ENCODE measurements at places on chromosomes 6 and 20.

- H3K27ac ChIP-seq: peak overlapping the region; percentile 42
- DNase-seq: no peak
- H3K36me3 ChIP-seq: peaks cover 5% of the 10 kb centered on the region
- peaks cover 38% of the 10 kb centered on the region for H3K4me1 ChIP-seq
- no peaks in the 10 kb centered on the region for H3K27me3 ChIP-seq
Measured at GRCh38 chr6:87213364-87213763, 58.0 kb downstream of the ZNF292 start.

DNA sequence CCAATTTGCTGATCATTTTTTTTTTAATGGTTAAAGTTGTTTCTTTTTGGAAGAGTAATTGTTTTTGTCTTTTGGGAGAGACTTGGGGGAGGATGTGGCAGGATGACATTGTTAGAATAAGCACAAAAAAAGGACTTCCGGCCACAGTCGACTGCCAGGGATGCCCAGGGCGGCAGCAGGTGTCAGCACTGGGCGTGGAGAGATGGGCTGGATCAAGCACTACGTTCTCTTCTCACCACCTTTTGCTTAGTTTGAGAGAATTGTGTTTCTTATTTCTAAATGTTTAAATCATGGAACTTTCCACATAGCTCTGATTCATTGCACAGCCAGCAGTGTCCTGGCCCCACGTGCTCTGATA is 104.6 kb upstream of the FRMD1 start:
- no peak overlapping the region for H3K27ac ChIP-seq
- no peaks in the 10 kb centered on the region for H3K4me1 ChIP-seq
- no peak for DNase-seq
- no peak overlapping the region for H3K4me3 ChIP-seq

DNA sequence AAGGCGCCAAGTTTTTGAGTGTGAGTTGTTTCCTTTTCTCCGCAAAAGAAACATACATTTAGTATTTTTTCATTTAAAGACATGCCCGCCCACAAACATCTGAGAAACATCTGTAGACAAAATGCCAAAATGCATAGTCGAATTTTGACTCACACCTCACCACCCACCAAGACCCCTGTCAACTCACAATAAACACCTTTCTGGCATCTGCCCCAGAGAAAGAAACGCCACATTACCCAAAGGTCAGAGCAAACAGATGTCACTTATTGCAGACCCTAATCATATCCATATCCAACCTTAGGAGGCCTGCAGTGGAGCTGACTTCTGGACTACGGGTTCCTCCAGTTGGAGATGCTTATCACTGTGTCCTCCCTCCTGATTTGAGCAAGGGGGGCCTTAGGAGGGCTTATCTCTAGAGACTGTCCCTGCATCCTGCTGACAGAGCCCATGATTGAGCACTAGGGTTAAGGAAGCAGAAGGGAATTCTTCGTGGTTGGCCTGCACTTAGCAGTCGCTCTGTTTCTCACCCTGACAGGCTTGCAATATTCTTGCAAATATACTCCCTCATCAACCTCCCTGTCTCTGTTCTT is 90.5 kb upstream of the TBX18 start:
- no peaks in the 10 kb centered on the region for H3K27me3 ChIP-seq
- no peak for DNase-seq
- H3K27ac ChIP-seq: no peak overlapping the region
- no peak overlapping the region for H3K4me3 ChIP-seq
- H3K4me1 ChIP-seq: no peaks in the 10 kb centered on the region
- H3K36me3 ChIP-seq: no peaks in the 10 kb centered on the region

GRCh38 chr6:163764565-163764964 is 350.0 kb downstream of the QKI start:
- H3K27ac ChIP-seq: no peak overlapping the region
- peaks cover 3% of the 10 kb centered on the region for H3K27me3 ChIP-seq
- no peak overlapping the region for H3K4me3 ChIP-seq
- no peaks in the 10 kb centered on the region for H3K4me1 ChIP-seq
- peaks cover 2% of the 10 kb centered on the region for H3K36me3 ChIP-seq

DNA sequence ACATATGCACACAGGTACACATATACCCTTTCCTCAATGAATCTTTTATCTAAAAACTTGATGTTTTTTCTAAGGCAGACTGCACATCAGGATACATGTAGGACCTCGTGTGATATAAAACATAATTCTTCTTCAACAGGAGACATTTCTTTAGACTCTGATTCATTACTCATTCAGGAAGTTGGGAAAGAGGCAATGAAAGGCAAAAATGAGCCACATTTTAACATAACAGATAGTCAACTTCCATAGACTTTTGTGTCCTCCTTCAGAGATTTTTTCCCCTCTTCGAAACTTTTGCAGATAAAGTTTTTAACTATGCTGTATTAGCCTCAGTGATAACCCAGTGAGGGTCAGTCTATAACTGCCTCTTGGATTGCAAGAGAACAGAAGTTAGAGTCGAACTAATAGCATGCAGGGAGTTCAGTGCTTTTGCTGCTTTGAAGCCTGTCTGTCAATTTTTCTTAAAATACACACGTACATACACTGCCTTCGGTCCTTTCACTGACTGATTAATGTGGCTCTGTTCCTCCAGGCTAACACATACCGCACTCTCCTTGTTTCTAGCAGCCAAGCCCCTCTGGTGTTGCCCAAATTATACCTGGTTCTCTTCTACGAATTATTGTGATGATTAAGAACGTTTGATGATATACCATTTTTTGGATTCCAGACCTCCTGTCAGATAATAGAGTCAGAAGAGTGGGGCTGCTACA is 562.5 kb upstream of the MAP3K7 start:
- H3K4me1 ChIP-seq: no peaks in the 10 kb centered on the region
- no peak overlapping the region for H3K4me3 ChIP-seq
- no peak for DNase-seq
- no peaks in the 10 kb centered on the region for H3K27me3 ChIP-seq

GRCh38 chr20:31837896-31838397 is 7.5 kb downstream of the FOXS1 start:
- no peak overlapping the region for H3K27ac ChIP-seq
- H3K4me3 ChIP-seq: no peak overlapping the region
- H3K36me3 ChIP-seq: no peaks in the 10 kb centered on the region
- DNase-seq: no peak
- H3K4me1 ChIP-seq: peaks cover 10% of the 10 kb centered on the region
- no peaks in the 10 kb centered on the region for H3K27me3 ChIP-seq

- H3K27me3 ChIP-seq: no peaks in the 10 kb centered on the region
- H3K36me3 ChIP-seq: no peaks in the 10 kb centered on the region
- no peak for DNase-seq
- H3K27ac ChIP-seq: no peak overlapping the region
Measured at GRCh38 chr6:143408151-143408786, 42.2 kb downstream of the ADAT2 start.

GRCh38 chr6:87487555-87487954 is 14.8 kb downstream of the SLC35A1 start:
- DNase-seq: no peak
- peaks cover 14% of the 10 kb centered on the region for H3K36me3 ChIP-seq
- H3K4me1 ChIP-seq: peaks cover 7% of the 10 kb centered on the region
- H3K27ac ChIP-seq: no peak overlapping the region
- H3K4me3 ChIP-seq: no peak overlapping the region

DNA sequence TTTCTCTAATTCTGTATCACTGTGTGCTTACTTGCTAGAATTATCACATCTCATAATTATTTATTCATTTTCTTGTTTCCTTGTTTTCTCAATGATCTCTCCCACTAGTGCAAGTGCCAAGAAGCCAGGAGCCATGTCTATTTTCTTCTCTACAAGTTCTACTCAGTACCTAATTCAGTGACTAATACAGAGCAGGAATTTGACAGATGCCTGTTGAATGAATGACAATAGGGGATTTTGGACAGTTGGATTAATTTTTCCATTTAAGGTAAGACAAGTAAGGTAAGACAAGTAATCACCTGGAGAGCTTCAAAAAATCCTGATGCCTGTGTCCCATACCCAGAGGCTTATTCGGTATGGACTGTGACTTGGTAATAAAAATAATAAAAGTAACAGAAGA is 81.0 kb downstream of the EDN1 start:
- peaks cover 2% of the 10 kb centered on the region for H3K27me3 ChIP-seq
- DNase-seq: no peak
- peaks cover 7% of the 10 kb centered on the region for H3K4me1 ChIP-seq
- no peak overlapping the region for H3K4me3 ChIP-seq

DNA sequence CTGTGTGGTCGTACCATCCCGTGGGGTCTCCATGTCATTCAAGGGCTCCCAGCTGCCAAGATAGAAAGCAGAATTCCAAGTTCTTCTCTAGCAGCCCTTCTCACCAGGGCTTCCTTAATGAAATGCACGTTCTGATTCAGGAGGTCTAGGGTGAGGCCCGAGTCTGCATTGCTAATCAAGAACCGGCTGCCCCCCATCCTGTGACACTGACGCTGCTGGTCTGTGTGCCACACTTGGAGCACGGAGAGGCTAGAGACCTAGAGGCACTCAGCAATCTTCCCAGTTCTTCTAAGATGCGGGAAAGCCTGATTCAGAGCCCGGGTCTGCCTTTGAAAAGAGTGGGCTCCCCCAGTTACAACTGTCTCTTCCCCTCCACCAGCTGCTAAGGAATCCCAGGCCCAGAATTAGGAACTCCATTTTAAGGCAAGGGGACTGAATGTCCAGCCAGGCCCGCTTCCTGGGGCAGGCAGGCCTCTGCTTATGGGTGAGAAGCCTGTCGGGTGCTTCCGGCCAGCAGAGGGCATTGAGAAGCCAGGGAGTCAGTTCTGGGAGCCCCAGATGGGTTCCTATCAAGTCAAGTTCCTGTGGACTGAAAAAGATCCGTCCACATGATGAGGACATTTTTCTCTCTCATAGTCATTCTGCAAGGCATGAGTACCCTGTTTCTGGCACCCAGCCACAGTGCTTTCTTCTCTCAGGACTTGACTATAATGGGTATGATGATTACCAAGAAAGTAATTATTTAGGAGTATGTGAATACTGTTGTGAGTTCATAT is 69.8 kb upstream of the RIN2 start:
- DNase-seq: no peak
- no peak overlapping the region for H3K27ac ChIP-seq
- H3K36me3 ChIP-seq: peaks cover 2% of the 10 kb centered on the region
- H3K4me3 ChIP-seq: no peak overlapping the region
- peaks cover 7% of the 10 kb centered on the region for H3K27me3 ChIP-seq

- no peaks in the 10 kb centered on the region for H3K27me3 ChIP-seq
- H3K4me1 ChIP-seq: peaks cover 20% of the 10 kb centered on the region
- H3K36me3 ChIP-seq: no peaks in the 10 kb centered on the region
- peak; percentile 32 for DNase-seq
- H3K27ac ChIP-seq: no peak overlapping the region
- H3K4me3 ChIP-seq: no peak overlapping the region
Measured at GRCh38 chr6:127341471-127342202, 1.8 kb downstream of the ECHDC1 start.

DNA sequence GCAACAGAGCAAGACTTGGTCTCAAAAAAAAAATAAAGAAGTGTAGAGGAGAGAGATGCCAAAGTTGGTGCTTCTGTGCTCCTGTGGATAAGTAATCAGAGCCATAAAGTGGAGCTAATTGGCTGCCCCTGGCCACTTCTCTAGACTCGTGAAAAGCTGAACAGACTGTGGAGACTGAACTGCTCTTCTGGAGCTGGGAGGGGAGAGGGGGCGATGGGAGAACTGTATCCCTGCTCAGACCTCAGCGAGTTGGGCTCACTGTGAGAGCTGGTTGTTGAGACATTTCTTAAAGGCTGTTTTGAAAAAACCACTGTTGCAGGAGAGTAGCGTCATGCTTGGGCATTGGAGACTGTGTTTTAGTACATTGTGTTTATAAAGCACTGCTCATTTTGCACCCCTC is 125.7 kb downstream of the TCP11 start:
- DNase-seq: no peak
- H3K36me3 ChIP-seq: peaks cover 17% of the 10 kb centered on the region
- H3K4me3 ChIP-seq: no peak overlapping the region
- H3K4me1 ChIP-seq: no peaks in the 10 kb centered on the region

DNA sequence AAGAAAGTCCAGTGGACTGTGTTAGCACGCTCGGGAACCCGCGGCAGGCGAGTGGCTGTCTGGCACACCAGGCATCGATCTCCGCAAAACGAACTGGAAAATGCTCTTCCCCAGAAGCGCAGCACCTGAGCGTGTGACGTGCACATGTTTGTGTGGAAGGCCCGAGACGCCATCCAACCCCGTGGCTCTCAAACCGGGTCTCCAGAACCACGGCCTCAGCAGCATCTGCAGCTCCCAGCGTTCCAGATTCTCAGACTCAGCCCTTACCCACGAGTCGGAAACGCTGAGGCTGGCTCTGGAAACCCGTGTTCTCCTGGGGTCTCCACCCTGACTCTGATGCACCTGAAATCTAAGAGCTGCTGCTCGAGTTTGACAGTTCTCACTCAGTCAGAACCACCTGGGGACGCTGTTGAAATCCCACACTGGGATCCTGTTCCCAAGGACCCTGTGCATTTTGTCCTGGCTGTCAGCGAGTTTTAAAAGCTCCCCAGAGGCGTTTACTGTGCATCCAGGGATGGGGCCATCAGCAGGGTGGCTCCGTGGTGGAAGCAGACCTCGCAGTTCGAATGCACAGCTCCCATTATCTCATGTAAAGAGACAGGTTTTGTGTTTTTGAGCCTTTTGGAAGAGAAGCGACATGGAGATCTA is 69.0 kb downstream of the DLL1 start:
- peaks cover 7% of the 10 kb centered on the region for H3K4me1 ChIP-seq
- H3K4me3 ChIP-seq: no peak overlapping the region
- no peaks in the 10 kb centered on the region for H3K36me3 ChIP-seq
- no peak overlapping the region for H3K27ac ChIP-seq

- no peaks in the 10 kb centered on the region for H3K36me3 ChIP-seq
- no peak overlapping the region for H3K4me3 ChIP-seq
- peaks cover 35% of the 10 kb centered on the region for H3K27me3 ChIP-seq
- H3K27ac ChIP-seq: no peak overlapping the region
- H3K4me1 ChIP-seq: peaks cover 15% of the 10 kb centered on the region
Measured at GRCh38 chr6:33904050-33904746, 100.4 kb upstream of the MLN start.

GRCh38 chr6:11363881-11364576 is 131.6 kb upstream of the NEDD9 start:
- no peak overlapping the region for H3K4me3 ChIP-seq
- H3K36me3 ChIP-seq: peaks cover 29% of the 10 kb centered on the region
- peaks cover 57% of the 10 kb centered on the region for H3K4me1 ChIP-seq
- H3K27me3 ChIP-seq: no peaks in the 10 kb centered on the region
- no peak for DNase-seq
- no peak overlapping the region for H3K27ac ChIP-seq

GRCh38 chr6:70166088-70166958 is 136.6 kb downstream of the COL9A1 start:
- peak; percentile 21 for DNase-seq
- H3K27me3 ChIP-seq: no peaks in the 10 kb centered on the region
- H3K27ac ChIP-seq: no peak overlapping the region
- H3K4me1 ChIP-seq: peaks cover 4% of the 10 kb centered on the region

GRCh38 chr20:17461941-17462340 is 69.2 kb downstream of the BFSP1 start:
- peaks cover 3% of the 10 kb centered on the region for H3K4me1 ChIP-seq
- H3K27me3 ChIP-seq: peaks cover 3% of the 10 kb centered on the region
- H3K27ac ChIP-seq: no peak overlapping the region

- peaks cover 7% of the 10 kb centered on the region for H3K4me1 ChIP-seq
- peak overlapping the region; percentile 64 for H3K4me3 ChIP-seq
- DNase-seq: no peak
Measured at GRCh38 chr20:18058661-18059467, 1.1 kb upstream of the OVOL2 start.

GRCh38 chr20:10558635-10559187 is 115.1 kb downstream of the JAG1 start:
- H3K4me3 ChIP-seq: no peak overlapping the region
- peaks cover 32% of the 10 kb centered on the region for H3K36me3 ChIP-seq
- no peak overlapping the region for H3K27ac ChIP-seq
